ENCODE measurements at places on chromosomes 3 and 15.

- DNase-seq = no peak
Measured at GRCh38 chr15:52181938-52182780, 9.0 kb downstream of the GNB5 start.

DNA sequence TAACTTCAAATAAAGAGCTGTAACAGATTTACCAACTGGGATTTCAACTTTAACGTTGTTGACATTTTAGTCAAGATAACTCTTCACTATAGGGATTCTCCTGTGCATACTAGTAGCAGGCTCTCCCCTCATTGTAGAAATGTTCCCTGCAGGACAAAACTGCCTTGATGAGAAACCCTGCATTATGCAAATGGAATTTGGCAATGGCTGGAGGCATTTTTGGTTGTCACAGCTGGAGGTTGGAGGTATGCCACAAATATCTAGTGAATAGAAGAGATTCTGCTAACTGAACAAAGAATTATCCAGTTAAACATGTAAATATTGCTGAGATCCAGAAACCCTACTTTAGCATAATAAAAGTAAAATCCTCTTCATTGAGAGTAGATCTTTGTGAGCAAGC lies 928.8 kb upstream of the ALCAM start:
- DNase-seq = peak; percentile 81

DNA sequence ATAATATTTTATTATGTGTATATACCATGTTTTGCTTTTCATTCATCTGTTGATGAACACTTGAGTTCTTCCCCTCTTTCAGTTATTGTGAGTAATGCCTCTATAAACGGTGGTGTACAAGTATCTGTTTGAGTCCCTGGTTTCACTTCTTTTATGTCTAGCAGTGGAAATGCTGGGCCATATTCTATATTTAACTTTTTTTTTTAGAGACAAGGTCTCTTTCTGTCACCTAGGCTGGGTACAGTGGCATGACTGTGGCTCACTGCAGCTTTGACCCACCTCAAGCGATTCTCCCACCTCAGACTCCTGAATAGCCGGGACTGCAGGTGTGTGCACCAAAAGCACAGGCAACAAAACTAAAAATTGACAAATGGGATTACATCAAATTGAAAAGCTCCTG lies 19.9 kb downstream of the GOLM2 start:
- DNase-seq = no peak

DNA sequence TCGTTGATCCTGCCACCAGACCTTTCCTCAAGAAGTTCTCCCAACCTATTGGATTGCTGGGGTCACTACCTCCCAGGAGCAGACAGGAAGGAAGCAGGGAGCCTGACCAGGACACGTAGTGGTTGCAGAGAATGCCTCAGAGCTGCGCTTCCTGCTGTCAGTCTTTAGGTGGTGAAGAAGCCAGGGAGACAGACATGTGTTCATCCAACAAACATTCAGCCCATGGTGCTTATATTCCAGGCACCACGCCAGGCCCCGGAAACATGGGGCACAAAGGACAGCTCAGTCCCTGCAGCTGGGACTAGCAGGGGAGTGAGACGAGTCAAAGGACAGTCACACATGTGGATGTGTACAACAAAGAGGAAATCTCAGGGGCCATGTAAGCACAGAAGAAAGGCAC lies 26.0 kb upstream of the CORO2B start:
- no peak for DNase-seq

DNA sequence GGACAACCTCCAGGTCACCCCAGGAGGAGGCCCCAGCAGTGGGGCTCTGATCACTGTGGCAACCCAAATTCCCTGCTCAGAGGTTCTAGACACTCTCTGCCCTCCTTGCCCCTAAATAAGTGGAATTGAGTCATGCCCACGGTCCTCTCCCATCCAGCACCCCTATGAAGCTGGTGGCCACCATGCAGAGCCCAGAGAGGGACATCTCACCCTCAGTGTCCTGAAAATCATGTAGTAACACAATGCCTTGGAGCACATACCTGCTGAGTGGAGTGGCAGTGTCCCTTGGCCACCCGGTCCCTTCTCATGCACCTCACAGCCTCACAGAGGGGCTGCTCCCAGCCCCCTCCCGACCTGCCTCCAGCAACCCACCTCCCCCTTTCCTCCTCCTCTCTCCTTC lies 114.3 kb upstream of the MEF2A start:
- no peak for DNase-seq

DNA sequence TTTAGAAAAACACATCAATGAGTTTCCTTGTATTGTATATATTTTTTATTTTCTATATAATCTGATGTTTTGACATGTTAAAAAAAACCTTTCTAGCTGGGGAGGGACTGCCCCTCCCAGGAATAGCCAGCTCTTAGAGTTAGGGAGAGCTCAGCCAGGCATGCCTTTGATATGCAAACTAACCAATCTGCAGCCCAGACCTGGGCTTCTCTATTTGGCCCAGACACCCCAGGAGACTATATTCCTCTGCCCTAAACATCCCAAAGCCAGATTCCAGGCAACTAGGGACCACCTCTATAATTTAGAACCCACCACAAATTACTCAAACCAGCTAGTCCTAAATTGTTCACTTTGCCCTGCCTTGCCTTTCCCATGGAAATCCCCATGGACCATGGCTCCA lies 390.9 kb upstream of the ADAMTS9 start:
- DNase-seq = no peak

GRCh38 chr3:27559835-27560234 lies 75.7 kb upstream of the SLC4A7 start:
- DNase-seq = peak; percentile 98
